ENCODE measurements at places on chromosomes 12 and 14.

- DNase-seq: no peak
Observed at GRCh38 chr12:113220593-113221180, 577 bp upstream of the TPCN1 start.

- peak; percentile 49 for DNase-seq
Observed at GRCh38 chr12:49644620-49644994, 21.2 kb downstream of the PRPF40B start.

DNA sequence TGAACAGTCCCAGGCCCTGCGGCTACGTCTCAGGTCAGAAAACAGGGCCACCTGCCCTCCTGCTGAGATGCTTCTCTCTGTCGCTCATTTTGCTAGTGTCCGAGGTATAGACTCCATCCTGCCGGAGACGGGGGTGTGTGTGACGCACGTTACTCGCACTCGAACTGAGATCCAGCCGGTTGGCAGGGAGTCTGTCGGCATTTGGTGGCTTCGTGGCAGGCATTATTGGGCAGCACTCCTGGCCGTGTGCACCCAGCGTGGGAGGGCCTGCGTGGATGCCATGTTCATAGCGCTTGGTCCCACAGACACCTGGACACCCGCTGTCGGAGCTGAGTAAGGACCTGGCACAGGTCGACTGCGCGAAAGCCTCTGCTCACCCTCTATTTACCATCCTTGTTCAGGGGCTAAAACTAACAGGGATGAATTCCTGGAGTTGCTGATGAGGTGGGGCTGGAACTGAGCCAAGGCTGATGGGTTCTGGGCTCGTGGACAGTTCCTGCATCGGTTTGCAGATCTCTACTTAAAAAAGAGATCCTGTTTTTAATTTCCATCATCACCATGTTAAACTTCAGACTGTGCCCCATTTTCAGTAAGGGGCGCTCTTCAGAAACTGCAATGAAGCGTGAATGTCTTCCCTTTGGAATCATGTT, 28.6 kb downstream of the AACS start:
- peak; percentile 61 for DNase-seq

GRCh38 chr12:87140262-87140661, 884.1 kb upstream of the MGAT4C start:
- DNase-seq: no peak

DNA sequence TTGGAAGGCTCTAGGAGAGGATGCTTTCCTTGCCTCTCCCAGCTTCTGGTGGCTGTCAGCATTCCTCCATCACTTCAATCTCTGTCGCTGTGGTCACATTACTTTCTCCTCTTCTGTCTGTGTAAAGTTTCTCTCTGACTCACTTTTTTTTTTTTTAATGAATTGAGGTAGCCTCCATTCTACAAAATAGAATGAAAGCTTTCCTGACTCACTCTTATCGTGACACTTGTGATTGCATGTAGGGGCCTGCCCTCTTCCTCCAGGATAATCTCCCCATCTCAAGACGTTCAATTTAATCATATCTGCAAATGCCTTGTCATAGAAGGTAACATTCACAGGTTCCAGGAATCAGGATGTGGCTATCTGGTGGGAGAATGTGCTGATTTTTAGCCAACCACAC, 153.5 kb upstream of the HMGA2 start:
- DNase-seq: no peak

- DNase-seq: peak; percentile 99
Observed at GRCh38 chr12:115135800-115136211, 451.8 kb upstream of the TBX3 start.

DNA sequence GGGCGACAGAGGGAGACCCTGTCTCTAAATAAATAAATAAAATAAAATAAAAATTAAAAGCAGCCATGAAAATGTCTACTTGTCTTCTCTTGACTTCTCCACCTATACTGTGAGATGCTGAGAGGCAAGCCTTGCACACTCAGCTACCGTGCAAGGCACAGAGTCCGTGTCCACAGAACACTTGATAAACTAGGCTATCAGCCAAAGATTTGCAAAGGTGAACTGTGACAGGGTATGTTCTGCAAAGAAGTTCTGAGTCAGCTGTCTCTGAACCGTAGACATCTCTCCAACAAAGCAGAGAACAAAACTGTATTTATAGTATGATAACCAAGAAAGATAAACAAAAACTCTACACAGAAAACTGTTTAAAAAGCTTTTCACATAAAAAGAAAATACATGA, 35.5 kb downstream of the STXBP6 start:
- DNase-seq: no peak

DNA sequence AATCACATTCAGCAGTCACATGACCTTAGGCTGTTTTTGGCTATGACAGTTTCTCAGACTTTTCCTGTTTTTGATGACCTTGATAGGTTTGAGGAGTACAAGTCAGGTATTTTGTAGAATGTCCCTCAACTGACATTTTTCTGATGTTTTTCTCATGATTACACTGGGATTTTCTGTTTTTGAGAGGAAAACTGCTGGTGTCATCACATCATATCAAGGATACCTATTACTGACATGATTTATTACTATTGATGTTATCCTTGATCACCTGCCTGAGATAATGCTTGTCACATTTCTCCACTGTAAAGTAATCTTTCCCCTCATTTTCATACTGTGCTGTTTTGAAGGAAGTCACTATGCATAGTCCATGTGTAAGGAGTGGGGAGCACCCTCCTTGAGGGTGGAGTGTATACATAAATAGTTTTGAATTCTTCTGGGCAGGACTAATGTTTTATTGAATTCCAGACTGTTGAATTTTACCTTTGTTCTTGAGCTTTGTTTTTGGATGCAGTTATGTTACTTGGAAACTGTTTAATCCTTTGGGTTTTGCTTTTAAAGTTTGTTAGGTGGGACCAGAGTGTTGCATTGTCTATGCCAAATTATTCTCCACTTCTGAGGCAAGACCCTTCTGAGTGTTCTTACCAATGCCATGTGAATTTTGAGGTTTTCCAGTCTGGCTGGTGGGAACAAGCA, 444.5 kb upstream of the FAR2 start:
- DNase-seq: no peak

DNA sequence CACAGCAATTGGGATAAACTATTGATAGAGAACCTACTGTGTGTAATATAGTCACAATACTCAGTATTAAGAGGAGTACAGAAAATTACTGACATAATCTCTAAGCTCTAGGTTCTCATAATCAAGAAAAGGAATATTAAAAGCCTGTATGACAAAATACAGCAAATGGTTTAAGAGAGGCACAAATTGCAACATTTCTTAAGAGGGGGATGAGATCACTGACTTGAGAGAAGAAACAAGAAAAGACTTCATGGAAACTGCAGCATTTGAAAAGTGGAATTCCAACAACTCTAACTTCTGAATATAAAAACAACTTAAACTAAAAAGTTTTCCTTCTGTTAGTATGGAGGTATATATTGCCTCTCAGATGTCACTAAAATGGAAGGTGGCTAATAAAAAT, 89.7 kb downstream of the NUMB start:
- DNase-seq: no peak

DNA sequence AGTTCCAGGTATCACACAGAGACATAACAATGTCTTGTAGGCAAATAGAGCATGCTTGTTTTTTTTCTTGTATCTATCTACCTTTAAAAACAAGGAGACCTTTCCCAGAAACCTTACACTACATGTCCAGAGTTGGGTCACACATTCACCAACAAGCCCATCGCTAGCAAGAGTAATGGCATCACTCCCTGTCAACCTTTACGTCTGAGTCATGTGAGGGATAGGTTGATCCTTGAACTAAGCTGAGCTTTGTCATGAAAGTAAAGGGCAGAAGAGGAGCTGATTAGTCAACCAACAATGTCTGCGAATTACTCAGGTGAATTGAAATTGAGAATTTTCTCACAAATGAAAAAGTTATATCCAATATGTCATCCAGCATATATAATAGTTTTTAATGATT, 219.4 kb downstream of the CNTN1 start:
- no peak for DNase-seq

- peak; percentile 57 for DNase-seq
Observed at GRCh38 chr14:37591941-37592481, 3.0 kb downstream of the FOXA1 start.

DNA sequence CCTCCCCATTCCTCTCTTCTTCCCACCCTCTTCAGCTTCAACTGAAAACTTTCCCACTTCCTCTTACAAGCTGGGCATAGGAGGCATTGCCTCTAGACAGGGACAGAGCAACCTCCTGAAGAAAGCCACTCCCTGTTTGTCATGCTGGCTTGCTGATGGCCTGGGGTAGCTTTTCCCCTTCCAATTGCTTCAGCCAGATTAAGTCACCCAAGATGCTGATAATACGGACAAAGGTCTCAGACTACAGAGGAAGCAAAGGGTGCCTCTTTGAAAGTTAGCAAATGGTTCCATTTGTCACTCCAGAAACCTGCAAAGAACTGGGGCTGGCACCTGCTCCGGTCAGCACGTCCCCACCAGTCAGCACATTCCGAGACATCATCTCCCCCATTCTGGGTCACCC, 6.0 kb downstream of the KRT2 start:
- no peak for DNase-seq

- no peak for DNase-seq
Observed at GRCh38 chr14:100199240-100199860, 39.6 kb upstream of the YY1 start.

DNA sequence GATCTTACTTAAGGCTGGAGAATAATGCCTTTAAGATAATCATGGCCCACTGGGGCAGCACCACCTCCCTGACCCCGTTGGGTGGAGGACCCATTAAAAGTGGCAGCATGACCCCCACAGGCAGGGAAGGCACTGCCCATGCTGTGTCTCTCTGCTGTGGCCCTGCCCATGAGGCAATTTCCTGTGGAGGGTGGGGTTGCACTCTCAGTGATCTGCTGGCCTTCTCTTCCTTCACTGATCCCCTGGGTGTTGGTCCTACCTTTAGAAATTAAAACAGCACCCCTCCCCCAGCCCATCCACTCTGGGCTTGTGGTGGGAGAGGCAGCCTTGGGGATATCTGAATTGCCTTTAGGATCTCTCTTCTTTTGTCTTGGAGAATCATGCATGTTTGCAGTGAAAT, 17.3 kb downstream of the KLRK1 start:
- DNase-seq: no peak

DNA sequence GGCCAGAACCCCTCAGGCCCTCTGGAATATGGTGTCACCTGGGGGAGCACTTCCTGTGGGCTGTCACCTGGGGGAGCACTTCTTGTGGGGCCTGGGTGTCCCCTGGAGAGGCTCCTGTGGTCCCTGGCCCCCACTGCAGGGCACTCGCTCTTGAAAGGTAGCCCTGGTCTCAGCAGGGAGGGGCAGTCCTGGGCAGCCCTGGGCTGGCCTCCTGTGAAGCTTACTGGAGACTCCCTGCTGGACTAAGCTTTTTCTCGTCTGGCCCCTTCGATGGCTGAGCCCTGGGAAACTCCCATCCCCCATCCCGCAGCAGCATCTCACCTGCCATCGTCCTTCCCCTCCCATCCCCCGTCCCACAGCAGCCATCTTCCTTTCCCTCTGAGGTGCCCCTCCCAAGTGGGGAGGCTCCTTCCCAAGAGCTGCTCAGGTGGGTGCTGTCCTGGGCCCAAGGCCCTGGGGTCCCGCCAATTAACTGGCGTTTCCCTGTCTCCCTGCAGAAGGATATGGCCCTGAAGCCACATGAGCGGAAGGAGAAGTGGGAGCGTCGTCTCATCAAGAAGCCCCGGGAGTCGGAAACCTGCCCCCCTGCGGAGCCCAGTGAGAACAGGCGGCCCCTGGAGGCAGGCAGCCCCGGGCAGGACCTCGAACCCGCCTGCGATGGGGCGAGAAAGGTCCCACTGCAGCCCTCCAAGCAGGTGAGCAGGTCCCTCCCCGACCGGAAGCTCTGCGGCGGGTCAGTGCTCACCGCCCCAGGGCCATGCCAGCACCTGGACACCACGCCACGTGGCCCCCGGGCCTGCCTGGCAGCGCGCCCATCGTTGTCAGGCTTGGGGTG, 17.9 kb downstream of the FBRSL1 start:
- no peak for DNase-seq

- DNase-seq: no peak
Observed at GRCh38 chr14:68809524-68809923, 16.7 kb upstream of the ZFP36L1 start.

GRCh38 chr14:60300019-60300418, 51.0 kb downstream of the PPM1A start:
- DNase-seq: no peak

DNA sequence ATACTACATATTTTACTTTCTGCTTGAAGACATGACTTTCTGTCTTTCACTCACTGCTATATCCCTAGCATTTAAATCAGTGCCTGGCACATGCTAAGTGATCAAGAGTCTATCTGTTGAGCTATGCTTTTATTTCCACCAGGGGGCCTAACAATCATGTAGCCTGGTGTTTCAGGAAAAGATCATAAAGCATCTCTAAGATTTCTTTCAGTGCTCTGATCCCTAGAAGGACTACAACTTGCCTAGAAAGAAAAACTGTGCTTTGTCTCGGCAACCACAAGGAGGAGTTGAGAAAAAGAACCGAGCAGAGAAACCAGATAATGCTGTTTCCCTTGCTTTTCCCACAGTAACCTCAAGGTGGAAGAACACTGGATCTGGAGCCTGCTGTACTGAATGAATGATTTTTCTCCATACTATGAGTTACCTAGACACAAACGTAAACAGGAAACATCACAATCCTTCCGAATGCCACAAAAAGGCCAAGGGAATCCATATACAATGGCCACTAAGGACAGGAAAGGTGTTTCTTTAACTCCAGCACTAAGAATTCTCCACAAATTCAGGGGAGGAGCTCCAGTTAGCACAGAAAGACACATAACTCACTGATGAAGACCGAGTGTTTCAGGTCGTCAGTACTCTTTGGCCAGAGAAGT, 1.2 kb downstream of the CRY1 start:
- peak; percentile 79 for DNase-seq

DNA sequence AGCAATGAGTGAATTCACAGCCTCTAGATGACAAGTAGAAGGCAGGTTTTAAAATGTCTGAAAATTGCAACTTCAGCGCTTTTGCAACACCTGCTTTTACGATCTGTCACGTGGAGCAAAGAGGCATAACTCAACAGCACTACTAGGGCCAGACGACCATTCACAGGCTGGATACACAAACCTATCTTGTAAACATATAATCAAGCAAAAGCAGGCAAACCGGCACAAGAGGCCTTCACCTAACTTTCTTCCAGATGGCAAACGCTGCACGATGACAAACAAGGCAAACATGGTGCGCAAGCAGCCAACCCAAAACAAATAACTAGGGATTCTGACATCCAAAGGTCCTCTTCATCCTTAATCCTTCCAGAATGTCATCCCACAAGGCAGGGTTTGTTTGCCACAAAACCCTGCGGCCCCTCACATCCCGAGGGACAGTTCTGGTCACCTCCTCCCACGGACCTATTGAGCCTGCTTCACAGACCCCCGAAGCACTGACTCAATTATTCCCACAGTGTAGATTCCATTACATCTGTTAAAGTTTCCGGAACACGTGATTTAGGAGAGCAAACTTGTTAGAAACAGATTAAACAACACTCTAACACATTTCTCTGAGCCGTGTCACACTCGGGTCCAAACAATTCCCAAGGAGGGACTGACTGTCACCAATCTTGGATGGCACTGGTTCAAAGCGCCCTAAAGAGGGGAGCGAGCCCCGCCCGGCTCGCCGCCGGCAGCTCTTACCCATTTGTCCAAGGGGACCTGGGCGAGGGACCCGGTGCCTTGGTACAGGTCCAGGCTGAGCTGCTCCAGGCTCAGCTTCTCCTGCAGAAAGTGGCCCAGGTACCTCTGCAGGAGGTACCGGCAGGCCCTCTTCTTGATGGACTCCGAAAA, 823 bp downstream of the ATG2B start:
- DNase-seq: no peak

GRCh38 chr12:79055926-79056674, 191.5 kb downstream of the SYT1 start:
- no peak for DNase-seq
